ENCODE measurements at places on chromosomes 6 and 20. TPM values are rescaled to one million over a fixed set of nuclear protein-coding genes. Genes with fewer than 3 reads are reported as not detected.

Gene LY6G6D
- total RNA-seq = 1.0 TPM

Gene JPH2
- total RNA-seq = not detected

Gene FBXO5
- total RNA-seq = 5.1 TPM

Gene MEI4
- 0.10 TPM for total RNA-seq

Gene ISM1
- total RNA-seq = 1.2 TPM

Gene SLC22A16
- total RNA-seq = not detected

Gene SYNJ2
- 19.2 TPM for total RNA-seq

Gene ADGB
- not detected for total RNA-seq

Gene RSPH9
- total RNA-seq = 0.42 TPM

Gene RPS6KA2
- total RNA-seq = 2.4 TPM

Gene RRAGD
- total RNA-seq = 6.8 TPM

Gene TMEM244
- total RNA-seq = 0.52 TPM

Gene ULBP1
- 0.10 TPM for total RNA-seq

Gene IFT52
- 18.8 TPM for total RNA-seq

Gene FOXO3
- total RNA-seq = 63.6 TPM

Gene ENPP5
- 0.42 TPM for total RNA-seq

Gene TCP11
- total RNA-seq = not detected

Gene AKIRIN2
- total RNA-seq = 92.1 TPM

Gene COQ3
- 1.0 TPM for total RNA-seq

Gene GPSM3
- 131 TPM for total RNA-seq

Gene MYO6
- 2.4 TPM for total RNA-seq

Gene ULBP3
- total RNA-seq = 0.84 TPM

Gene SLC22A2
- total RNA-seq = not detected

All from mononuclear cell (primary cell).